ENCODE measurements at places on chromosomes 3 and 15. TPM values are rescaled to one million over a fixed set of nuclear protein-coding genes. Genes with fewer than 3 reads are reported as not detected.

DNA sequence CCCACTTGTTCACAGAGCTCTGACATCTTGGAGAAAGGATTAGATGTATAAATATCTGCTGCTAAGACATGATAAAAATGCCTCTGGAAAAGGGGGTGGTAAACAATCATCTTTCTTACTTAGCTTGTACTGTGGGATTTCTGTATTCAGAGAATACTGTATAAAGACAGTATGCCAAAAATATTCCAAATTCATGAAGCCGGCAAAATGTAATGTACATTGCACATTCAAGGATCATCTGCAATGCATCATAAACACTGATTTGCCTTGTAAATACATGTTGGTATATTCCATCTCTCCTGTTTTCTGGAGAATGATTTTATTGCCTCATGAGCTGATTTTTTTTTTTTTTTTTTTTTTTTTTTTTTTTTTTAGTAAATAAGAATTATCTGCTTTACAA lies 355.3 kb downstream of the ROBO1 start:
- no peak overlapping the region for H3K4me3 ChIP-seq
- DNase-seq, result no peak
- no peaks in the 10 kb centered on the region for H3K36me3 ChIP-seq
- no peaks in the 10 kb centered on the region for H3K4me1 ChIP-seq

ST3GAL6 gene
- total RNA-seq, result 38.7 TPM

DNA sequence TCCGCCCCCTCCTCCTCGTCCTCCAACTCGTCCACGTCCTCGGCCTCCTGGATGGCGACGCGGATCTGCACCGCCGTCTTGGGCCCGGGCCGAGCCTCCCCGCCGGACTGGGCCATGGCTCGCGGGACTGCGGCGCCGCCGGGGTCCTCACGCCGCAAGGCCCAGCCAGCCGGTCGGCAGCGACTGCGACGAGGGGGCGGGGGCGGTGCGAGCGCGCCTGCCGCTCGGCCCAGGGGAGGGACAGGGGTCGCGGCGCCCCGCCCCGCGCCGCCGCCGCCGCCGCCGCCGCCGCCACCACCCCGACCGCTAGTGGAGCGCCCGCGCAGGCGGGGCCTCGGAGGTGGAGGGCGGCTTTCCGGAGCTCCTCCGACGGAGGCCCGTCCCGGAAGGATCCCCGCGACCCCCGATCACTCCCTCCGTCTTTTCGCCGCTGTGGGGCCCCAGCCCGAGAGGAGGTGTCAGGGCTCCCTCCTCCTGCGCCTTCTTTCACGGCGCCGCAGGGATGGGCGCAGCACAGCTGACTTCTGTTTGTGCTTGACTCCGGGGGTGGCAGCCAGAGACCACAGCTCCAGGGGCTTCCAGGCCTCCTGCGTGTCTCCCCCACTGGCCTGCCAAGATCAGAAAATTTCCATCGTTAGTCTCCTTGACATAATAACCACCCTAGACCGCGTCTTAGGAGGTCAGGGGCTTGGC lies at the start of gene LARP6:
Gene LARP6 (minus strand): TSS at position 185 of the 693 bp plus-strand sequence. CDS start 69 bp downstream, at position 116.
- H3K4me3 ChIP-seq, result peak within 1 kb of the TSS; percentile 84
- H3K27me3 ChIP-seq, result peaks cover 21% of the 10 kb centered on the region
- DNase-seq, result peak; percentile 86
- H3K36me3 ChIP-seq, result no peaks in the 10 kb centered on the region
- H3K4me1 ChIP-seq, result peaks cover 46% of the 10 kb centered on the region

- no peaks in the 10 kb centered on the region for H3K4me1 ChIP-seq
- no peaks in the 10 kb centered on the region for H3K36me3 ChIP-seq
- DNase-seq, result no peak
- H3K27ac ChIP-seq, result no peak overlapping the region
Measured at GRCh38 chr3:133747907-133748639, 1.9 kb downstream of the TF start.

- H3K4me1 ChIP-seq, result no peaks in the 10 kb centered on the region
- no peak overlapping the region for H3K4me3 ChIP-seq
Measured at GRCh38 chr15:60204131-60204885, 193.5 kb downstream of the ANXA2 start.
